ENCODE measurements at places on chromosomes 5 and 9.

DNA sequence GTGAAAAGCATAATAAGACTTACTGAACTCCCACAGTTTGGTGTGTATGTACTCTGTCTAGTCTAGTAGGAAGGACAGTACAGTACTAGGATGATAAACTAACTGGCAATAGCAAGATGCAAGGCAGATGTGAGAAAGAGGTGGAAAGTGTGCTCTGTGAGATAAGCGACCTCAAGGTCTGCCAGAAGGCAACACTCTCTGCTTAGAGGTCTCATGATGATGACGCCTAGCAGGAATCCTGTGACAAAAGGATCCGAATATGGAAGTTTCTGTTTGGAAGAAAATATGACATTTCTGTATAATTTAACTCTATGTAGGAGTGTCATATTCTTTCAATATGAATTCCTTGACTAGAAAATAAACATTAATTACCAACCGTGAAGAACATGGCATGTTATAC lies 112.2 kb downstream of the PLPPR1 start:
- DNase-seq = no peak

DNA sequence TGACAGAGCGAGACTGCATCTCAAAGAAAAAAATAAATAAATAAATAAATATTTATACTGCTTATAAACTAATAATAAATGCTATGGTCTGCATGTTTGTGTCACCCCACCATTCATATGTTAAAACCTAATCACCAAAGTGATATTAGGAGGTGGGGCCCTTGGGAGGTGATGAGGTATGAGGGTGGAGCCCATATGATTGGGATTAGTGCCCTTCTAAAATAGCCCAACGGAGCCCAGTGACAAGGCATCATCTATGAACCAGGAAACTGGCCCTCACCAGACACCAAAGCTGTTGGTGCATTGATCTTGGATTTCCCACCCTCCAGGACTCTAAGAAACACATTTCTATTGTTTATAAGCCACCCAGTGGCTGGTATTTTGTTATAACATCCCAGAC lies 5.1 kb downstream of the FXN start:
- no peak for DNase-seq

GRCh38 chr9:136049491-136050265 lies 45.4 kb downstream of the NACC2 start:
- no peak for DNase-seq

DNA sequence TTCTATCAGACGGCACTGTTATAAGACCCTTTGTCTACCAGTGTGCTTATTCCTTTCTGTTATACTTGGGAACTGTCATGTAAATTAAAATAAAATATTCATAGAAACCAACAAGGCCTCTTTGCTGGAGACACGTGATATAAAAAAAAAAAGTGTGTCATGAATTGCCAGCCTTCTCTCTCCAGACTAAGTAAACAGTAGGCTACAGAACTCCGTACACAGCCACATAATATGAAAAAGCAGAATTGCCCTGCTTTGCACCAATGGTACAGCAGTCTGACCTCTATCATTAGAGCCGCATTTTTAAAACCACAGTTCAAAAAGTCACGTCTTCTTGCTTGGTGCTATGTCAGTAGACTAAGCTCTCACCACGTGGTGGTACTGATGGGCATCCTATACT lies 231.3 kb downstream of the SEMA5A start:
- no peak for DNase-seq

- DNase-seq = no peak
Observed at GRCh38 chr9:136284311-136284710, 19.6 kb downstream of the CCDC187 start.

DNA sequence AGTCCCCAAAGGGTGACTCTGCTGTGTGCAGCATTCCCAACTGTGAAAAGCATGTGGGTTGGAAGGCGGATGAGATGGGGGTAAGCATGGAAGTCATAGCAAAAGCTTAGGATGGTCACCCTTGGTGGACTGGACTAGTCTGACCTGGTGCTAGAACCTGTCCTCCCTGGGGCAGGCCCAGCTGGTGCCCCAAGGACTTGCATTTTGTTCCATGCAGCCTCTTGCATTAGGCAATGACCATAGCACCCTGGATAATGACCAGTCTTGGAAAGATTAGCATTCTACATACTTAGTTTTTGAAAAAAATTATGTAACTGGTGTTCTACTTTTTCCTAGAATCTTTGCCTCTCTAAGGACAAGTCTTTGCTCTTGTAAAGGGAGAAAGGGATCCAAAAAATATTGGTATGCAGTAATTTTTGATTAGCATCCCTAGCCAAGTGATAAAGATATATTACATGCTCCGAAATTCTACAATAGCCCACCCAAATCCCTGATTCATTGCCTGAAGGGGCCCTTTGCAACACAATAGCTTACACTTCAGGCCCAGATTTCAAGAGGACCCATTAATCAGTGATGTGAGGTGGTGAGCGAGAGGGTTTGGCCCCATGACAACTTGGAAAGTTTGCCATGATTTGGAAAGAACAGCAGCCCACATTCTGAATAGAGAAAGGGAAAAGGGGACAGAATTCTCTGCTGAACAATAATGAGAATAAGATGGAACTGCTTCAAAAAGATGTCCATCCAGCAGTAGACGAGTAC lies 93.3 kb upstream of the CD180 start:
- DNase-seq = no peak

DNA sequence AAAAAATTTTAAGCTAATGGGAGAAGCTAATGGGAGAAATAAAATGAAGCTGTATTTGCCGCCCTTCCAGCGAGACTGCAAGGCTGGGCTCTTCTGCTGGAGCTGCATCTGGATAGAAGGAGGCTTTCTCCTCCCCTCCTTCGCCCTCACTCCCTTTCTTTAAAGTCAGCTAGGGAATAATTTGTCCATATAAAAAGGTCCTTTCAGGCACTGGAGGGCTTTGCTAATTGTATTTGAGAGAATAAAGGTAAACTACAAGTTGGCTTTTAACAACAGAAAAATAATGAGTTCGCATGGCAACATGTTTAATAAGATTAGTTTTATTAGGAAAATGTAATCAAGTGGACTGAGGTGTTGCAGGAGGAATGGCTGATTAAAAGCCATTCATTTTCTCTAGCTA lies 41.3 kb downstream of the NPR3 start:
- no peak for DNase-seq

DNA sequence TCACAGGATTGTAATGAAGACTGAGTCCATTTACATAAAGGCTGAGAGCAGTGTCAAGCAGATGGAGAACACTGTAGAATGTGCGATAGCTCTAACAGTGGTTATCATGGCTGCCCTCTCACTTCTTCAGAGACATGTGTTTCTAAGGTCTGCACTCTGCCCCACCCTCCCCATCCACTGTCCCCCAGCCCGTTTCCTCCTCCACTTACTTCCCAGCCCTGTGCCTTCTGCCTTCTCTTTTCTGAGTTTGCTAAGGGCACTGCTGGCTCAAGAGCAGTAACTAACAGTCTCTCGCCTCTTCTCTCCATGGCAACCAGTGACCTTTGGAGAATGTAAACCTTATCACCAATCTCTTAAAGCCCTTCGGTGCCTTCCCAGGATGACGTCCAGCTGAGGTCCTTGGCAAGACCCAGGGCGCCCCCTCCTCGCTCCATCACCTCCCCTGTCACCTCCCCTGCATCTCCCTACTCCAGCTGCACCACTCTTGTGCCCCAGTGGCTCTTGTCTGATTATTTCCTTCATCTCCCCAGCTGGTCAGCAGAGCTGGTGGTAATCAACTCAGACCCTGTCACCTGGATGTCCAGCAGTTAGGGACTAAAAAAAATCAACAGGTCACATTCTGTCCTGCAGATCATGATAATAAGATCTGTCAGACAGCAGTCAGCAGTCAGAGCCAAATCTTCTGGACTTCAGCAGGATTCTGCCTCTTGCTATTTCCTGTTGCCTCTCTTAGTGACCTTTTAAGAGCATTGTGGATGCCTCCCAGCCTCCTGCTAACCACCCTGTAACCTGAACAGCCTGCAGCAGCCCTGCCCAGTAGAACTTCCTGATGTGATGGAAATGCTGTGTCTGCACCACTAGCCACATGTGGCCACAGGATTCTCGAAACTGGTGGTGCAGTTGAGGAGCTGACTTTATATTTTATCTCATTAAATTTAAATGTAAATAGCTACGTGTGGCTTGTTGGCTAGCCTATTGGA lies 9.0 kb downstream of the FXN start:
- DNase-seq = no peak

GRCh38 chr9:13332571-13332970 lies 53.1 kb upstream of the MPDZ start:
- no peak for DNase-seq

GRCh38 chr5:141810702-141811101 lies 67.5 kb downstream of the PCDH1 start:
- no peak for DNase-seq

DNA sequence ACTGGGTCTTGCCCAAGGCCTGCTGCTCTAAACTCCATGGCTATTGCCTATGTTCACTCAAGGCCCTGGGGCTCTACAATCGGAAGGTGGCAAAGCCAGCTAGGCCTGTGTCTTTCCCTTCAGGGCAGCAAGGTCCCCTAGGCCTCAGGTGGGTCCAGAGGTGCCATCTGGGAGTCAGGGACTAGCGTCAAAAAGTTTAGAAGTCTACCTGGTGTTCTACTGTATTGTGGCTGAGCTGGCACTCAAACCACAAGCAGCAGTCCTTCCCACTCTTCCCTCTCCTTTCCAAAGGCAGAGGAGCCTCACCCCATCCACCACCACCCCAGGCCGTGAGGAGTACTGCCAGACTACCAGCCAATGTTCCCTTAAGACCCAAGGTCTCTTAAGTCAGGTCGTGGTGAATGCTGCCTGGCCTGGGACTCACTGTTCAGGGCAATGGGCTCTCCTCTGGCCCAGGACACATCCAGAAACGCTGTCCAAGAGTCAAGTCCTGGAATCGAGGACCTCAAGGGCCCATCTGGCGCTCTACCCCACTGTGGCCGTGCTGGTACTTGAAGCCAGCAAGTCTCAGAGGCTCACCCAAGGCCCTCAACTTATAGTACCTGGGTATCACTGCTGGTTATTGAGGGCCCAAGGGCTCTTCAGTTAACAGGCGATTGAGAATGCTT lies 13.0 kb upstream of the SARDH start:
- DNase-seq = no peak

DNA sequence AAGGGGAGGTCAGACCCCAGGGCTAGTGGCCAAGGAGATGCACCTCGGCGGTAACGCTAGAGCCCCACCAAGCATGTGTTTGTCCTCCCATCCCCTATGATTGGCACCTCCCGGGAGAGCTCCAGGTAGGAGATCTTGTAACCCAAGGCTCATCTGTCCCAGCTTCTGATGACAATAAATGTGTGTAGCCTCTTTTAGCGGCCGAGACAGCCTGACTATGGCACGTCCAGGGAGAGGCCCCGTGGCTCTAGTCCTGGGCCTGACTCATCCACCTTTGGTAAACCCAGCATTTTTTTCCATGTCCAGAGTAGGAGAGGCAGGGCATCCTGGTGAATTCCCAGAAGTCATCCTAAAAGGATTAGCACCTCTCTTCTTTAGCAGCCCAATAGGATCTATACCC lies 39.2 kb downstream of the IRF1 start:
- no peak for DNase-seq

DNA sequence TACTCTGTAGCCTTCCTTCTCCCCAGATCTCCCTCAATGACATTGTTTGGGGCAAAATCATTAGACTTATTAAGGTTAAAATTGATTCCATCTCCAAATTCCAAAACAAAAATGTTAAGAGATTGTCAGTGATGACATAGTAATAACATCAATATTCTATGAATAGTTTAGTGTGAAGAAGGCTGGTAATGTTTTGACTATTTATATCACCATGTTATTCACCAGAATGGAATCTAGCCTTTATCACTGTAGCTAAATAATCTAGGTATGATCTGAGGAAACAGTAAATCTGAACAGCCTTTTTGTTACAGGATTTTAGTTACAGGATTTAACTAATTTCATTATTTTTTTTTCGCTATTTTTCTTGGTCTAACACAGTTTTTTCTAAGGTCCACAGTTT lies 929 bp upstream of the PLPP6 start:
- no peak for DNase-seq

GRCh38 chr5:80437326-80437725 lies 29.5 kb downstream of the ZFYVE16 start:
- DNase-seq = no peak

DNA sequence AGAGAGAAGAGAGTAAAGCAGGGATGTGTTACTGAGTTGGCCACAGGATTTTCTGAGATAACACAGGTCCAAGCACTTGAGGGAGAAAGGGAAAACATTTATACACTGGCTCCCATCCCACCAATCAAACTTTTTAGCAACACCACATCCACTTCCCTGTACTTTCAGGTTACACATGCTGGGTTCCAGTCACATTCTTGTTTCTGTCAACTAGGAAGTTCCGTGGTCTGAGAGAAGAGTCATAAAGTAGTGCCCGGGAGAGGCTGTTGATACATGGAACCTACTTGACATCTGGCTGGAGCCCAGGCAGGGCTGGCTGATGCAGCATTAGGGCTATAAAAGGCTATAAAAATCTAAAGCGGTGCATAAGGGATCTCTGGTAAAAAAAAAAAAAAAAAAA lies 473.9 kb upstream of the COX7C start:
- DNase-seq = no peak

- no peak for DNase-seq
Observed at GRCh38 chr5:133962131-133962530, 6.3 kb downstream of the C5orf15 start.

DNA sequence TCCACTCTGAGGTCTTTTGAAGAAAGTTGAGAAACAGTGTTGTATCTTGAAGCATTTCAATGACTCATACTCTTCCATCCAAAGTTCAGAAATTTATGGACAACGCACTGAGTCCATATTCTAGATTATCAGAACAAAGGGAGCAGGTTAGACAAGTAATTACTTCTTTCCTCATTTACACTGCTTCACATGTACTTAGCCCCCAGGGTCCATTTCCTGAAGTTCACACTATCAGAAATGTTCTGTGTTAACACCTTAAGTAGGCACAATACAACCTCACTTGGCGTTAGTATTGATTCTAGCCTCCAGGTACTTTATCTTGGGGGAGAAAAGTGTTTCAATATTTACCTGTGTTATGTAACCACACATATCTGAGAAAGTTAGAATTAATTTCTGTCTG lies 487.9 kb upstream of the DMAC1 start:
- DNase-seq = no peak

- DNase-seq = no peak
Observed at GRCh38 chr9:89659891-89660685, 55.3 kb downstream of the GADD45G start.

All from activated T-helper 1 cell treated with anti-CD3 and anti-CD28 coated beads, Interleukin-2, amount 50 U/mL, for 16 hours (primary cell).